NCI-H524 treated with DMSO at 0.1 percent for 48 hours (cell line): ENCODE measurements at places on chromosomes 11 and 22.

DNA sequence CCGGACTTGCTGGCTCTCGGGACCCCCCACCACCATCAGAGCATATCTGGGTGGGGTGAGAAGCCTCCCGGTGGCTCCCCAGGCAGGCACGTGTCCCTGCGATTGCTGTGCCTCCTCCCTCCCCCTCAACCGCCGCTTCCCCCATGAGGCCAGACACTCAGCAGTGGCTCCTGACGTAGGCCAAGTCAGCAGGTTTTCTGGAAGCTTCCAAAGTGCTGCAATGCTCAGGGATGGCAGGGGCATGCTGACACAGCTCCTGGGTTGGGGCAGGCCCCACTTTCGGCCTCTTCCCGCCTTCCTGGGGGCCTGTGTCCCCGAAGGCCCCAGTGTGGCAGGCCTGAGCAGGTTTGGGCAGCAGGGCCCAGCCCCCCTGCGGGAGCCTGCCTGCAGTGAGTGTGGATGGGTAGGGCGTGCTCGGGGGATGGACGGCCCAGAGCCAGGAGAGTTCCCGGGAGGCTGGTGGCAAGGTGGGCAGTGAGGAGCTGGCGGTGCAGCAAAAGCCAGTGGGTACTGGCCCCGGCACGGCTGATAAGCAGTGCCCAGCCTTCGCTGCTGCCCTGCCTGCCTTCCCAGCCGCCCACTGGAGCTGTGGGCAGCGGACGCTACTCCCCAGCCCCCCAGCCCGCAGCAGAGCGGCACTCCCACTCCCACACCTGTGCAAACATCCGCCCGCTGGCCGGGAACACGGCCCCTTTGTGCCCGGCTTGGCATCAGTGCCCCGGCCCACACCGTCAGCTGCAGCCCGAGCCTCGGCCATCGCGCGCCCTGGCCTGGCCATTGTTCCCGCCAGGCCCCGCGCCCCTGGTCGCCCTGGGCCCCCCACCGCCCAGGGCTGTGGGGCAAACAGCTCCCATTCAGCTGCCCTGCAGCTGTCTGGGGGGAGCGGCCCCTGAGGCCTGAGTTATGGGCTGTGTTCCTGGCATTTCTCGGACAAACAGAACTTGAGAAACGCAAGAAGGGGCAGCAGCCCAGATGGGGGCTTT, 125.0 kb downstream of the KCNQ1OT1 start:
- DNase-seq, result no peak

DNA sequence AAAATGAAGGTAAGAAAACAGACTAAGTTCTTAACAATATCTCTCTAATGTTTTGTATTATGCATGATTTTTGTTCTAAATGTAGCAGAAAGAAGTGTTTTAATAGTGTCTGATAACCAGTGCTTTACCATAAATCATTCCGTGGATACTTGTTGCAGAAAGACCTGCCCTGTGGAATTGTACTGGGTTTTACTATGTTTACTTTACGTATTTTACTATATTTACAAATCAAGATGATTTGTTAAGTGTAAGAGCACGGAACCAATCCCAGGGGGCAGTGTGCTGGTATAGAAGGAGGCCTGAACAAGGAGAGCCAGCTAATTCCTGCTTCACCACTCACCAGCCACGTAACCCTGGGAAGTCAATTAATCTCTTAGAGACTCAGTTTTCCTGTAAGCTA, 1.4 kb downstream of the HTR3B start:
- DNase-seq, result no peak

DNA sequence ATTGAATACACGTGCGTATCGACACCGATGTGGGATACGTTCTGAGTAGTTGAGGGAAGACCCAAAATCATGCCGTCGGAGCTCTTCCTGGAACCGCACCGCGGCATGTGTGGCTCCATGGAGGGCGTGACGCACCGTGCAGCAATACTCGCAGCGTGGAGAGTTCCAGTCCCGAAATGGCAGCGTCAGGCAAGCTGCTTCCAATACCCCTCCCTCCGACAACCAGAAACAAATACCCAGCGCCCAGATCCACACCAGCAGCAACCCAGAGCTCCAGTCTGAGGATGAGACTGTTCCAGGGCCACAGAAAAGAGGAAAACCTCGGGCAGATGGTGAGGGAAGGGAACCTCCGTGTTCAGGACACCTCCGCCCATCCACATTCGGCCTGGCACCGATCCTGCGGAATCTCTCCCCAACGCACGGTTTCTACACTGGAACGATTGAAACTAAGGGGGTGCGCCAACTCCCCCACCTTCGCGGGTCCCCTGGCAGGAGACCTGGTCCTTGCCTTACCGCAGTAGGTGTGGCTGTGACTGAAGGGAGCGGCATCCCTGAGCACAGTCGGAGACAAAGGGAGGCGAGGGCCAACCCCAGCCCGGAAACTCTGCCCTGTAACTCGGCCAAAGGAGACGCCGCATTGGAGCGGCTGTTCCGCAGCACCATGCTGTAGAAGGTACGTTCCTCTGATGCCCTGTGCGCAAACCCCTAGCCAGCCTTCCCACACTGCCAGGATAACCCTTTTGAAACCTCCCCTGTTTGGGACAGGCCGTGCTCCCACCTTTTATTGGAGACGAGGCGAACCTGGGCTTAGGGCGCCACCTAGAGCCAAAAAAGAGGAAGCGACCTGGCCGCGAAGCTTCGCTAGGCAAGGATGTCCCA, 28.2 kb downstream of the DBX1 start:
- no peak for DNase-seq

- DNase-seq, result no peak
Measured at GRCh38 chr11:86749821-86750401, 50.4 kb upstream of the PRSS23 start.

DNA sequence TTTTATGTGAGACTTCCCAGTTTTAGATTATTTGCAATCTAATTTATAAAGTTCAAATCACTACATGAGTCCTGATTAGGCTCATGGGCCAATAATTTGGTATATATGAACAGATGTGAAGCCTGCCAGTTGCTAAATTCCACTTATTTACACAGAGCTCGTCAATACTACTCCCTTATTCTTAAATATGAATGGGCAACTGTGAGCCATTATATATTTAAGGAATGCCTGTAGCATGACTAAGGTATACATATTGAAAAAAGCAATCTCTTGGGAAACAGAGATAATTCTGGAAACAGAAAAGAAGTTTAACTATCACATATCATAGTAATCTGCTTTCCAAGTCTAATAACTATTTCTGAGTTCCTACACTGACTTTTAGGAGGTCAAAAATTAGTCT, 27.0 kb downstream of the RBMXL2 start:
- no peak for DNase-seq

DNA sequence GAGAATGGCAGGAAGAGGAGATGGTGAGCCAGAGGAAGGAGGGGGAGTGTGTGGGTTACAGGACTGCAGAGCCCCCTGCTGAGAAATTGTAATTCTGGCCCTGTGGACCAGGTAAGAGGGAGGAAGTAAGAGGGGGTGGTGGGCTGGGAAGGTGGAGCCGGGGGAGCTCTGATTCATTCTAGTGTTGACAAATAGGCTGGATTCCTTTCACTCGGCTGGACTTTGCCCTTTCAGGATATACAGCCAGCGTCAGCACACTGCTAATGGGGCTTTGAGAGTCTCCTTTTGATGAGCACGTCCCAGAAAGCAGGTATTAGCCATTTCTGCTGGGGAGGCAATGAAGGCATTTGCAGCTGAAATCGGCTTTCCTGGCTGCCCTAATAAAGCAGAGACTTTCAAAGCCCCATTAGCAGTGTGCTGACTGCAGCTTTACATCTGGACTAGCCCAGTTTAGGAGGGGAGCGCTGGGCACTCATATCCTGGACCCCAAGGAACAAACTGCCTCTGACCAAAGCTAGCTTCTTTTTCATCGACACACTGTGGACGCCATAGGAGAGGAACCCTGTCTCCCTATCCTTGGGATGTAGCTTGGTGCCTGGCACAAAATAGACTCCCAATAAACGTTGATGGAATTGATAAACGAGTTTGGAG, 44.8 kb upstream of the CADM1 start:
- no peak for DNase-seq

DNA sequence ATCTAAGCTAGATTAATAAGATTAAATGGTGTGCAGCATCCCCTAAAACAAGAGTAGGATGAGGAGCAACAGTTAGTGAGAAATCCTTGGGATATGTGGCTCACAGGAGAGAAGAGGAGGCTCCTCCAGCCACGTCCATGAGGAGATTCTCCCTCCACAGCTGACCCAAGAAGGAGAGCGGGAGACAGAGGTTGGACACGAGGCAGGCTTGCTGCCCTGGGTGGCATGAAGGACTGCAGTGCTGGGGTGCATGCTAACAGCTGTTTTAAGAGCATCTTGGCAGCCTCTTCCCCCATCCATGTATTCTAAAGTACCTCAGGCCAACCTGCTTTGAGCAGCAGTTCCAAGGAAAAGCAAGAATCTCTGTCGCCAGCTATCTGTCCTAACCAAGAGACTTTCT, 284.4 kb upstream of the B3GAT1 start:
- no peak for DNase-seq

- DNase-seq, result no peak
Measured at GRCh38 chr11:65912845-65913244, 6.0 kb downstream of the C11orf68 start.

GRCh38 chr11:118212781-118213191, 12.0 kb downstream of the JAML start:
- no peak for DNase-seq

DNA sequence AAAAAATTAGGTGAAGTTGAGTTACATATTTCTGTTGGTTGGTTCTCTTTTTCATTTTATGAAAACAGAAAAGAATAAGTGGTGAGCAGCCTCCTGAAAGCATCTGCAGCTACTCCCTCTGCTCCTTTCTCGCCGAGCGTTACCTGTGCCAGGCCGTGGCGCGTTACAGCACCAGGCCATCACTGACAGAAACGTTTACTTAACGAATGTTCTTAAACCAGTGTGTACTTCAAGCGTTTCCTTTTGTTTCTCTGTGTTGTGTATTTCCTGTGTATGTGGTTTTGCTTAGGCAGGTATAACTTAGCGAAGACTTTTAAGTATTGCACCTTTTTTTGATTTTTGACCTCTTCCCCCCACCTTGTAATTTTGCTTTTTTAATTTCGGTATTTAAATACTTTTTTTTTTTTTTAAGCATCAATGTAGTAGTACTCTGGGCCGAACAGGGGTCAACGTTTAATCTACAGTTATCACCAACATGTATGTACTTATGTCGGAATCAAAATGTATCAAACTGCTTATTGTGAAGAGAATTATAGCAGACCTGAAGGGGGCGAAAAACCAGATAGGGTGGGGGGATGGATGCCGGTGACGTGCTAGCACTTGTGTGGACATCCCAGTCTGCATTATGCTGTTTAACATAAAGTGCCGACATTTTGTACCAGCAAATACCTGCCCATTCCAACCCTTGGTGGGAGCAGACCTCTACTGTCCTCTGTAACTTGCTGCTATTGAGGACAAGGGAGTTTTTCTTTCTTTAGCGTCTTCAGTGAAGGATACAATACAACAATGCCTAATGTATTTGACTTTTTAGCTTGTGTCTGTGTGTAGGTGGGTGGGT, 21.6 kb upstream of the ADSL start:
- DNase-seq, result no peak

- no peak for DNase-seq
Measured at GRCh38 chr11:114562166-114562916, 2.7 kb upstream of the NXPE1 start.

DNA sequence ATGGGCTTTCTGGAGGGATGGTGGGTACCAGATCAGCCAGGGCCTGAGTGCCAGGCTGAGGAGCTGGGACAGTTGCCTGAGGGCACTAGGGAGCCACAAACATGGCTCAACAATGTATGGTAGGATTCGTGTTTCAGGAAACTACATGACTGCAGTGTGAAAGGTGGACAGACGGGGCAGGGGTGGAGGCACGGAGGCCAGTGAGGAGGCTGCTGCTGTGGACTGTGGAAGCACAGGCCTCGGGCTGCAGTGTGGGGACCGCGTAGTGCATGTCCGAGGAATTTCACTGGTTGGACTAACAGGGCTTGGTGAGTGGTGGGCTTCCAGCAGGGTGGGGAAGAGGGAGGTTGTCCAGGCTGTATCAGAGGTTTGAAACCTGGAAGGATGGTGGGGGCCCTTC, 7.8 kb downstream of the P2RY2 start:
- no peak for DNase-seq

GRCh38 chr11:2393941-2394817, 6.4 kb upstream of the TSSC4 start:
- DNase-seq, result no peak

GRCh38 chr22:20741634-20742581, 32.0 kb upstream of the SERPIND1 start:
- peak; percentile 32 for DNase-seq

GRCh38 chr11:19715373-19715772, 2.7 kb downstream of the NAV2 start:
- DNase-seq, result no peak

- DNase-seq, result no peak
Measured at GRCh38 chr11:66752148-66752547, 23.1 kb upstream of the SPTBN2 start.
